Activated CD4-positive, alpha-beta T cell treated with anti-CD3 and anti-CD28 coated beads for 36 hours (primary cell): ENCODE measurements at places on chromosomes 6 and 20. TPM values are rescaled to one million over a fixed set of nuclear protein-coding genes. Genes with fewer than 3 reads are reported as not detected.

DNA sequence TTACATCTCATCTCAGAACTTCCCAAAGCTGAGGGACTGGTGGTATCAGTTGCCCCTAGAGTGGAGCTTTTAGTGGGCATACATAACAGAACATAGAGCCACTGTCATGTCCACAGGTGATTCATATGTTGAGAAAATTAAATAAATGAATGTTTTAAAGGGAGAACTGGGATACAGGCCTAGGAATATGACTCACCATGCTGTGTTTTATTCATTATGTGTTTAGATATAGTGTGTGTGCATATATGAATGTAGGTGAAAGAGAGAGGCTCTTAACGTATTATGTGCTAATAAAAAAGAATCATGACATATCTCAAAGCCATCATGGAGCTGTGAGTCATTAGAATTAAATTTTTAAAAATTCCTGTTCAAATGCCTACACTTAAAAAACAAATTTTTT lies 332.2 kb upstream of the RSPO3 start:
- no peak for DNase-seq

GRCh38 chr6:113564371-113565171 lies 292.6 kb upstream of the MARCKS start:
- DNase-seq = no peak

- no peak for DNase-seq
These were observed 39.9 kb upstream of the BEND6 start for GRCh38 chr6:56914798-56915658.

GRCh38 chr20:58137236-58137635 lies 91.2 kb downstream of the ANKRD60 start:
- DNase-seq = no peak

- DNase-seq = no peak
These were observed 1289.3 kb downstream of the HACE1 start for GRCh38 chr6:103570431-103570830.

- no peak for DNase-seq
These were observed 41.9 kb downstream of the ZFAND3 start for GRCh38 chr6:37861452-37861851.

DNA sequence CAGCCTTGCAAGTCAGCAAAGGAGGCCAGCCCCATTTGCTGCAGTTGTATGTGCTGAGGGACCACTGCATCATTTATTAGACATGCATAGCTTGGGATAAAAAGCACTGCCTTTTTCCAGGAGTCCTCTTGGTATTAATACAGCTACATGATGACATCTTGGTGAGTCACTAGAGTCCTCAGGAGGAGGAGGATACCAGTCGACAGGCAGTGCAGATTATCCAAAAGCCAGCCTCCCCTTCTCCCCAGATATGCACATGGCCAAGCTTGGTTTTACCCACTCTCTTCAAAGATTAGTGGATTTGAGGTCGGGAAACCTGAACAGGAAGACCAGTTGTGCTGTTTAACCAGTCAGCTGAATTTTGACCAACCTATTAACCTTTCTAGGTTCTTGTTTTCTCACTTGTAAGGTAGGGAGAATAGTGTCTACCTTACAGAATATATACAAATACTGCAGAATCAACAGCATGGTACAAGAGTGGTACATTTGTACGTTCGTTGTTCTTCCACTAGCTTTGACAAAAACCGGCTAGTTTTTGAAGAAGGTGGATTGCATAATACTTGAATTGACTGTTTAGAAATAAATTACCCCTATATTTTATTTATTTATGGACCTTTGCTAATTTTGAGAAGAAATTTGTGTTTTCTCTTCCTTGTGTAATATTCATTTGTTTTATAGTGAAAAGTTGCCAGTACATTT lies 31.9 kb downstream of the VAPB start:
- no peak for DNase-seq

DNA sequence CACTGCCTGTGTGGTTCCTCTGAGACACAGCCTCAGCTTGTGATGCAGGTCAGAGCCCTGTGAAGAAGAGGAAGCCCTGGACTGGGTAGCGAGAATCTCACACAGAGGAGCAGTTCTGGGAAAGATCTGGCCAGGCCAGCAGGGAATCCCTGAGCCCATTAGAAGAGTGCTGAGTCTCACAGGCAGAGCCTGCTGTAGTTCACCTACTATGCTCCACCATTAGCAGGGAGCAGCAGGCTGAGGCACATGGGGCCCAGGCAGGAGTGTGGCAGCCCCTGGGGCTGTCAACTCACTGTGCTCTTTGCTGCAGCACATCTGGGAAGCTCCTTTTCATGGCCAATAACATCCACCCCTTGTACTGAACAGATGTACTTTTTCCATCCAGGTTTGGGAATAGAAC lies 146.8 kb upstream of the B3GAT2 start:
- DNase-seq = no peak

DNA sequence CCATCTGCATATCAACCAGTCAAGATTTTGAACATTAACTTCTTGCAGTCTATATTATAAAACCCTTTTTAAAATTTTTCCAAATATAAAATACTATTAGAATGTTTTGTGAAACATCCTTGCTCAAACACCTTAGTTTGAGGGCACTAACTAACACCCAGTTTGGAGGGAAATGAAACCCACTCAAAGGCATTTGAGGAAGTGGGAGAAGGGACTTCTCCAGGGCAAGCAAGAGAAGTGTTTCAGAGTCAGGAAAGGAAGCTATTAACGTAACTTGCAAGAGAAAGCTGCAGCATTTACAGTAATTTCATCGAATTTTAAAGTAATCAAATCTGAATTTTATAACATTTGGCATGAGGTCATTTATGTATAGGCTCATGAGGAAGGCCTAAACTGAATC lies 21.3 kb downstream of the MTFR2 start:
- no peak for DNase-seq

- peak; percentile 33 for DNase-seq
These were observed 72.4 kb upstream of the BACH2 start for GRCh38 chr6:90369024-90369519.

GRCh38 chr6:52526634-52527033 lies 50.2 kb downstream of the TRAM2 start:
- no peak for DNase-seq

- peak; percentile 17 for DNase-seq
These were observed 262.4 kb downstream of the PLCB1 start for GRCh38 chr20:8394308-8394945.

DNA sequence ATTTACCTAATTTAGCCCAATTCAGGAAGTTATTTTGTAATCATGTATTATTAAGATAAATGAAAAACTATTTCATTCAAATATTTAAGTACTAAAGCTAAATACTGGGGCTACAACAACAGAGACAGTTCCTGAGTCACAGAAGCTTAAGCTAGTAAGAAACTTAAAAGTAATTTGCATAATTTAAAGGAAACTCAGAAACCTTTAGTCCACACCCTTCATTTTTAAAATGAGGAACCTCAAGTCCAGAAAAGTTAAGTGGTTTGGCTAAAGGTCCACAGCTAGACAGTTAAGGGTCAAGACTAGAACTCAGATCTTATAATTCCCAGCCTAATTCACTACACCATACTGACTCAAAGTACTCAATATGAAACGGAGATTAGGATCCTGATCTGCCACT lies 7.2 kb downstream of the LMBRD1 start:
- DNase-seq = no peak

The CD24 gene
- not detected for total RNA-seq

The EDN3 gene
- total RNA-seq = not detected

The WFDC12 gene
- not detected for total RNA-seq

The GABRR1 gene
- total RNA-seq = not detected

The MARCKS gene
- 0.27 TPM for total RNA-seq

The OGFR gene
- 43.8 TPM for total RNA-seq

The SDC4 gene
- total RNA-seq = 31.0 TPM

The SYTL3 gene
- 163 TPM for total RNA-seq

The FNDC1 gene
- total RNA-seq = not detected

The LY6G5C gene
- 1.2 TPM for total RNA-seq

The HLA-DQA1 gene
- 0.32 TPM for total RNA-seq

The C6orf58 gene
- total RNA-seq = not detected
